ENCODE measurements at places on chromosomes 2 and 18.

DNA sequence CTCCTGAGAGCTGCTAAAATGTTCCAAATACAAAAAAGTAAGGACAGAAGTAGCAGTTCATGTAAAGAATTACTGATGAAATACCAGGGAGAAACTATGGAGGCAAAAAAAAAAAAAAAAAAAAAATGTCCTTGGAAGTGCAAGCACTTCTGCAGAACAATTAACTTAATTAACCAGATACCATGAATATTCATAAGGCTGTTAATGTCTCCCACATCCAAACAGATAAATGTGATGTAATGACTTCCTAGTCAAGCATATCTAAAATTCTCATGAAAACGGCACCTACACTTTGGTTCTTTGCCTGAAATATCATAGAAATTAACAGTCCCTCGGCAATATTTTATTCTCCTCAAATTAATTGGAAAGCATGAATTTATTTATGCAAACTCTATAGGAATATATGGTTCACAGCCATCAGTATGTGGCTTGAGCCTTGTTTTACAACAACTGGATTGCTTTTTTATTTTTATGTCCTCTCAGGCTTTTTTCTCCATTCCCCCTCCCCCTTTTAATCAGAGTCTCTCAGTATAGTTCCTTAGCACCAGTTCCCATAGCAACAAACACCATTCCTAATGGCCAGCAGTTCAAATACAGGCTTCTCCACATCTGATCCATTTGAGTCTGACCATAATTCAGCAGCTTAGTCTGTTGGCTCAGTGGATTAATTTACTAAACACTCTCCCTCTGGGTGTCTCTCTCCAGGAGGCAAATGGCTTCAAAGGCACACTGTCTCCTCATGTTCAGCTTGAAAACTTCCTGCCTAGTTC is 97.1 kb downstream of the ITGA4 start:
- DNase-seq: no peak

DNA sequence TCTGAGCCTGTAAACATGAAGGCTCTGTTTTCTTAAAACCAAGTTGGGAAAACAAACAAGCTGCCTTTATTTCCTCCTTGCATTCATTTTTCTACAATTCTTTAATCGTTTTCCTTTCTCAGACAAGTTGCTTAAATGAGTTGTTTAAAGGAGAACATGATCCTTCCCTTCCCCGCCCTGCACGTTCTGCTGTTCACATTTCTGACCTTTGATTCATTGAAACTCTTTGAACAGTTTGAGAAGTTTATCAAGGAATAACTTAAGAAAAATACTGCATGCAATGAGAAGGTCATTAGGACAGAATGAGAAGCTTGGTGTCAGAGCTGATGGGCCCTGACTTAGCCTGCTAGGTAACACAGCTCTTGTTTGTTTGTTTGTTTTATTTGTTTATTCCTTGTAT is 181.6 kb downstream of the PARD3B start:
- DNase-seq: no peak

DNA sequence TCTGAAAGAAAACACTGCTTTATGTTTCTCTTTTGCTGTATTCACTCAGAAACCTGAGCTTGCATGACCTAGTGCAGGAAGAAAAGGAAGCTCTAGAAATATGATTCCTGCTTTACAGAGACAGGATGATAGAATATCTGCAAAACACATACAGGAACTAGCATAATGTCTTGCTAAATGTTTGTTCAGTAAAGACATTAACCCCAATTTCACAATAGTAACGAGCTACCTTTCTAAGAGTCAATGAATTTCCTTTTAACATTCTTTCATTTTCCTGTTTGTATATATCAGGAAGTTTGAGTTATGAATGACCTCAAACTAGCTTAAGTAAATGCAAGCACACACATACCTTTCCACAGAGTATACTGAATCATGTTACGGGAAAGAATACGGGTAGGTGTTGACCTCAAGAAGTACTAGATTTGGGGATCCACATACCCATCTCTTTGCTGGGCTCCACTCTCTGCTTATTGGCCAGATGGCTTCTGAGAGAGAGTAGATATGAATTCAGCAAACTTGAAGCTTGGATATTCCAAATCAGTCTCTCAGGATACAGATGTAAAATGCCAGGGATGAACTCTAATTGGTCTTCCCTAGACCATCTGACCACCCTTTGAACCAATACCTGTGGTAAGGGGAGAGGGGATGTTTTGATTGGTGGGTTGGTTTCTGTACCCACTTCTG is 18.2 kb upstream of the ACSL3 start:
- no peak for DNase-seq

GRCh38 chr2:45168711-45169338 is 159.6 kb upstream of the SIX2 start:
- no peak for DNase-seq

GRCh38 chr2:175037941-175038340 is 32.8 kb upstream of the CHN1 start:
- DNase-seq: no peak

GRCh38 chr2:102187496-102188150 is 800 bp downstream of the IL1RL2 start:
- DNase-seq: peak; percentile 71

DNA sequence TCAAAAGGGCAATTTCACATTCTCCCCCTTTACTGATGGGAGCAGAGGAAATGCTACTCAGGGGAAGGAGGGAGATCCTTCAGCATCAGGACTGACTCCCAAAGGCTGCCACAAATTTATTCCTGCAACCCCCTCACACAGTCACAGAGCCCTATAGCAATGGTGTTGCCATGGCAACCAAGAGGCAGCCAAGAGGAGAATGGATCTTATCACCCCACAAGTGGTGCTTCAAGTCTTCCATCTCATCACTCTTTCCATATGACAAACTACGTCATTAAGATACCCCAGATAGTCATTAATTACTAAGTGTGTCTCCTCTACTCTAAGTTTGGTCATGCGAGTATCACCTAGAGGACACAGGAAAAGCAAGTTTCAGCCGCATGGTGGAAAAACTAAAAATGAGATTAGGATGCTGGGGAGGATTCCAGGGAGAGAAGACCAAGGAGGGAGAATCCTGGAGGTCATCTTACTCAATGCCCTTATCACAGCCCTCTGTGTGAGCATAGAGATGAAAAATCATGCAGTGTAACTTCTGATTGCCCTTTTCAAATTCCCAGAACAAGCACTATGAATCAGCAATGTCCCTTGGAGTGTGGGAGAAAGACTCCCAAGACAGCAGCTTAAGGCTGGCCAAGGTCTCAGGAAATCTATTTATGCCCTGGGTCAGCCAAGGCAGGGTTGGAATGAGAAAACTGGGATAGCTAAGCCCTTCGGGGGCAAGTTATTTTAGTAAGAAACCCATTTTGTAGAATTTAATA is 885.7 kb upstream of the KLHL29 start:
- DNase-seq: no peak

GRCh38 chr2:100761365-100761764 is 58.6 kb upstream of the NPAS2 start:
- no peak for DNase-seq

- peak; percentile 67 for DNase-seq
Observed at GRCh38 chr2:26299471-26300101, 46.4 kb upstream of the SELENOI start.

DNA sequence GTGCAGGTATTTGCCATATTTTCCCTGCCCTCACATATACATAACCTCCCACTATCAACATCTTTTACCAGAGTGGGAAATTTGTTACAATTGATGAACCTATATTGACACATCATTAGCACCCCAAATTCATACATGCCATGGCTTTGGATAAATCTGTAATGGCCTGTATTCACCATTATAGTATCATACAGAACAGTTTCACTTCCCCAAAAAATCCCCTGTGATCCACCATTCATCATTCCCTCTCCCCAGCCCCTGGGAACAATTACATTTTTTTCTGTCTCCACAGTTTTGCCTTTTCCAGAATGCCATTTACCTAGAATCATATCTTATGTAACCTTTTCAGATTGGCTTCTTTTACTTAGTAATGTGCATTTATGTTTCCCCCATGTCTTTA is 494.5 kb downstream of the RNF144A start:
- no peak for DNase-seq

Data from left hindlimb (tissue), 1 donor.